ENCODE measurements at places on chromosomes 2 and 18. TPM values are rescaled to one million over a fixed set of nuclear protein-coding genes. Genes with fewer than 3 reads are reported as not detected.

Gene CIB4
- not detected for total RNA-seq

Gene HNMT
- 16.7 TPM for total RNA-seq

Gene ITSN2
- total RNA-seq = 68.6 TPM

Gene LIPG
- 11.8 TPM for total RNA-seq

Gene DOCK10
- total RNA-seq = 11.7 TPM

DNA sequence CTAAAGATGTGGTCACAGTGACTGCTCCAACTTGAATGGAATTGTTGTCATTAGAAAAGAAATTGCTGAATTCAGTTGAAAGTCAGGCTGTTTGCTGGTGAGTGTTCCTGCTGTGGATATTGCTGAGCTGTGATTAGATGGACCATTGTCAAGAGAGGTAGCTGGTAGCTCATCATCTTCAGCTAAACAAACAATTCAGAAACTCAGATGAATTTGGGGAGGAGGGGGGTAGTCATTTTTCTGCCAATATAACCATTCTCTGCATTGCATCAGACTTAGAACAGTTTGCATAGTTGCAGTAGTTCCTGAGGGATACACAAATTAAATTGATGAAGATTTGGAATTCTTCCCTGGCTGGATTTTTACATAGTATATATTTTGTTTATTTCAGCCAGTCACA, 108.3 kb downstream of the MTCL1 start:
- H3K4me1 ChIP-seq = no peaks in the 10 kb centered on the region
- H3K4me3 ChIP-seq = no peak overlapping the region
- no peaks in the 10 kb centered on the region for H3K27me3 ChIP-seq
- peaks cover 5% of the 10 kb centered on the region for H3K36me3 ChIP-seq
- no peak for DNase-seq

DNA sequence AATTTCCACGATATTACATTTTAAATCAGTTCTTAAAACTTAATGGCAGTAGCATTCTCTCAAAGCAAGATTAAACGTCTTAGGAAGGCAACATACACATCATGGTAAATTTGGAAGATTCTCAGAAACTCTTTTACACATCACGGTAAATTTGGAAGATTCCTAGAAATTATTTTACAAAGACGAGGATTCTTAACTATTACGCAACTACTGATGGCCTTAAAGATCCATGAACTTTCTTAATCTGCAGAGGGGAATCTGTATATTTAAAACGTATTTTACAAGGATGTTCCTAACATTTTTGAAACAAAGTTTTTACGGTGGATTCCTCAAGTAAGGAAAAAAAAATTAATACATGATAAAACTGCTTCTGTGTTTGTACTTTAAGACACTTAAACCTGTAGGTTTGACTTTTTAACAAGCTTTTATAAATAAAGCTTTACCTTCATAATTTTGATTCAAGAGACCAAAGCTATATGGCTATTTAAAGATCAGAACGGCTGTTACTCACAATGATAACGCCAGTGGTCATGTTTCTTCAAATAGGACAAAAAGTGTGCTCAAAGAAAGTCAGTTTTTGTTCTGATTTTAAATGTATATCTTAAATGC, 1.7 kb downstream of the ATF2 start:
- no peaks in the 10 kb centered on the region for H3K36me3 ChIP-seq
- H3K4me1 ChIP-seq = peaks cover 14% of the 10 kb centered on the region
- no peak for DNase-seq
- no peaks in the 10 kb centered on the region for H3K27me3 ChIP-seq

- no peak overlapping the region for H3K4me3 ChIP-seq
- no peaks in the 10 kb centered on the region for H3K4me1 ChIP-seq
- H3K27me3 ChIP-seq = no peaks in the 10 kb centered on the region
- DNase-seq = no peak
Measured at GRCh38 chr2:179572544-179572943, 288.9 kb downstream of the ZNF385B start.

GRCh38 chr2:94870440-94871225, 597 bp upstream of the TEKT4 start:
- H3K4me3 ChIP-seq = no peak overlapping the region
- no peaks in the 10 kb centered on the region for H3K36me3 ChIP-seq
- peak; percentile 53 for DNase-seq
- no peak overlapping the region for H3K27ac ChIP-seq
- H3K4me1 ChIP-seq = no peaks in the 10 kb centered on the region
- H3K27me3 ChIP-seq = peaks cover 55% of the 10 kb centered on the region

DNA sequence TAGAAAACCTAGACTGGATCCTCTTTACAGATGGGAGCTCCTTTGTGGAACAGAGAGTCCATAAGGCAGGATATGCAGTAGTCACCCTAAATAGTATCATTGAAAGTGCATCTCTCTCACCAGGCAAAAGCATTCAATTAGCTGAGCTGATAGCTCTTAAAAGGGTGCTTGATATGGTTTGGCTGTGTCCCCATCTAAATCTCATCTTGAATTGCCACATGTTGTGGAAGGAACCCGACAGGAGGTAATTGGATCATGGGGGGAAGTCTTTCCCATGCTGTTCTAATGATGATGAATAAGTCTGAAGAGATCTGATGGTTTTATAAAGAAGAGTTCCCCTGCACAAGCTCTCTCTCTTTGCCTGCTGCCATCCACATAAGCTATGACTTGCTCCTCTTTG, 96.2 kb upstream of the RMP24 start:
- no peak overlapping the region for H3K27ac ChIP-seq
- H3K36me3 ChIP-seq = no peaks in the 10 kb centered on the region
- DNase-seq = no peak
- no peak overlapping the region for H3K4me3 ChIP-seq
- H3K4me1 ChIP-seq = peaks cover 3% of the 10 kb centered on the region
- no peaks in the 10 kb centered on the region for H3K27me3 ChIP-seq

- no peak overlapping the region for H3K4me3 ChIP-seq
- peaks cover 19% of the 10 kb centered on the region for H3K4me1 ChIP-seq
- no peak for DNase-seq
- peaks cover 5% of the 10 kb centered on the region for H3K36me3 ChIP-seq
Measured at GRCh38 chr2:70041663-70042062, 45.6 kb upstream of the PCBP1 start.

- no peak for DNase-seq
- H3K4me1 ChIP-seq = no peaks in the 10 kb centered on the region
- no peak overlapping the region for H3K27ac ChIP-seq
Measured at GRCh38 chr2:39525636-39526412, 88.7 kb upstream of the MAP4K3 start.

GRCh38 chr18:10047237-10047636, 133.4 kb downstream of the VAPA start:
- no peak for DNase-seq
- no peaks in the 10 kb centered on the region for H3K27me3 ChIP-seq
- H3K27ac ChIP-seq = no peak overlapping the region

- no peak overlapping the region for H3K27ac ChIP-seq
- DNase-seq = no peak
- H3K4me1 ChIP-seq = peaks cover 9% of the 10 kb centered on the region
- no peak overlapping the region for H3K4me3 ChIP-seq
- no peaks in the 10 kb centered on the region for H3K36me3 ChIP-seq
Measured at GRCh38 chr2:88199912-88200682, 30.0 kb downstream of the THNSL2 start.

GRCh38 chr2:215933151-215933550, 80.2 kb downstream of the MREG start:
- H3K4me1 ChIP-seq = peaks cover 11% of the 10 kb centered on the region
- no peak overlapping the region for H3K4me3 ChIP-seq
- no peaks in the 10 kb centered on the region for H3K36me3 ChIP-seq
- no peaks in the 10 kb centered on the region for H3K27me3 ChIP-seq
- no peak for DNase-seq

GRCh38 chr2:213271947-213272346, 12.3 kb upstream of the SPAG16 start:
- no peaks in the 10 kb centered on the region for H3K27me3 ChIP-seq
- H3K36me3 ChIP-seq = no peaks in the 10 kb centered on the region
- no peak for DNase-seq
- no peaks in the 10 kb centered on the region for H3K4me1 ChIP-seq

DNA sequence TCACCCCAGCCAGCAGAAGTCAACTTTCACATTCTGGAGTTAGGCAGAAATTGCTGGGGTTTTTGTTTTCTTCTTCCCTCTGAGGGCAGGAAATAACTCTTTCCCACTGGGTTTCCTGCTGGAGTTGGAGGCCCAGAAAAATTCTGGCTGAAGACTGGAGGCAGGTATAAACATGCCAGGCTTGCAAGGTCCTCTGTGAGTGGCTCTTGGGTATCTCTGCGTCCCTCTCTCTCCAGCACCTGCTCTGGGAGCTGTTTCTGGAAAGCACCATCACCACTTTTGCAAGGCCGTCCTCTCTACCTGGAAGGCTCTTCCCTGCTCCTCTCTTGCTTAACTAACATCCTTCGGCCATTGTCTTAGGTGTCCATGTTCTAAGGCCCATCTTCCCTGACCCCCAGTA, 91.0 kb downstream of the MCFD2 start:
- H3K4me3 ChIP-seq = no peak overlapping the region
- no peaks in the 10 kb centered on the region for H3K36me3 ChIP-seq
- no peaks in the 10 kb centered on the region for H3K4me1 ChIP-seq
- H3K27me3 ChIP-seq = no peaks in the 10 kb centered on the region
- no peak overlapping the region for H3K27ac ChIP-seq

GRCh38 chr18:37654034-37654433, 88.4 kb upstream of the CELF4 start:
- no peak overlapping the region for H3K4me3 ChIP-seq
- no peak overlapping the region for H3K27ac ChIP-seq
- H3K27me3 ChIP-seq = no peaks in the 10 kb centered on the region
- H3K36me3 ChIP-seq = no peaks in the 10 kb centered on the region

- H3K27ac ChIP-seq = no peak overlapping the region
- H3K4me3 ChIP-seq = no peak overlapping the region
- H3K27me3 ChIP-seq = no peaks in the 10 kb centered on the region
- peaks cover 57% of the 10 kb centered on the region for H3K36me3 ChIP-seq
- H3K4me1 ChIP-seq = no peaks in the 10 kb centered on the region
Measured at GRCh38 chr2:11809586-11810236, 63.3 kb downstream of the LPIN1 start.

DNA sequence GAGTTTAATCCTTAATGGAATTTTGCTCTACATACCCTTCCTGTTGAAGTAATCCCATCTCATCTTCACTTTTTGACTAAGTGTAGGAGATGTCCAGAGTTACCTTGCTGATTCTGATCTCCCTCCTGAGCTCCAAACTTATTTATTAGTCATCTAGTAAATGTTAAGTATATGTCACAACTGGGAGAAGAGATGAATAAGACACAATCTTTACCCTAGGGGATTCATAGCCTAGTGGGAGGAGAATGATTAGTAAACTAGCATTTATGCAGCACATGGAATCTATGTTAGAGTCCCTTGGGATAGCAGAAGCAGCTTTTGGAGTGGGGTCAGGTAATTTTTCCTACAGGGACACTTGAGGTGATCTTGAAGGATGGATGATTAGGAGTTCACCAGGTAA, 20.7 kb downstream of the ACVR2A start:
- H3K27me3 ChIP-seq = no peaks in the 10 kb centered on the region
- no peak overlapping the region for H3K27ac ChIP-seq
- H3K4me1 ChIP-seq = peaks cover 53% of the 10 kb centered on the region
- H3K36me3 ChIP-seq = no peaks in the 10 kb centered on the region
- DNase-seq = no peak

DNA sequence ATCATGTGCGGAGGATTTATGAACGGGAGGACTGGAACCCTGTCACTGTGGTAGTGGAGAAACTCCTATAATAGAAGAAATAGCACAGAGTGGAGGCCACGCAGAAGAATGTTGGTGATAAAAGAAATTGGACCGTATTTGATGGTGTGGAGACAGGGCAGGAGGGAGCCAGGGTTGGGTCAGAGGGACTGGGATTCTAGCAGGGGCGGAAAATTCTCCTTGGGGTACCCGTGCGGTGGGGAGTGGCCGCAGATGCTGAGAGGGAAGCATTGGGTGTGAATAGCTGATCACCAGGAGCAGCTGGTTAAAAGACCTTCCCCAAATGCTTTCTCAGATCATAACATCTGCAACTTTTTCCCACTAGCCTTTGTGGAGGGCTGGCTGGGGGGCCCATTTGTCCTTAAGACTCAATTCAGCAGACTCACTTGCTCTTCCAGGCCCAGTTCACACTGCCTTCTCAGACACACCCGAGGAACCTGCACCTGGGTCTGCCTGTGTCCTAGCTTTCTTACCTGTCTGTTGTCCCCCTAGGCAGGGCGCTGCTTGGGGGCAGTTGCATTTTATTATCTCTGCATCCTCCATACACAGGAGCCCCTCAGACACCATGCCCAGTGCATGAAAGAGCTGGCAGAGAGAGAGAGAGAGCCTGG, 7.1 kb downstream of the SH3BP4 start:
- H3K27me3 ChIP-seq = no peaks in the 10 kb centered on the region
- peaks cover 37% of the 10 kb centered on the region for H3K4me1 ChIP-seq
- peak; percentile 64 for DNase-seq
- H3K27ac ChIP-seq = no peak overlapping the region

GRCh38 chr2:88834866-88835265, 143.4 kb downstream of the RPIA start:
- no peak overlapping the region for H3K4me3 ChIP-seq
- H3K27me3 ChIP-seq = no peaks in the 10 kb centered on the region
- no peak for DNase-seq
- no peaks in the 10 kb centered on the region for H3K36me3 ChIP-seq
- no peaks in the 10 kb centered on the region for H3K4me1 ChIP-seq
- no peak overlapping the region for H3K27ac ChIP-seq

GRCh38 chr2:69704446-69704845, 37.5 kb upstream of the ANXA4 start:
- DNase-seq = no peak
- H3K4me3 ChIP-seq = no peak overlapping the region
- no peak overlapping the region for H3K27ac ChIP-seq
- peaks cover 2% of the 10 kb centered on the region for H3K4me1 ChIP-seq
- H3K36me3 ChIP-seq = no peaks in the 10 kb centered on the region
